NK-92 treated with Interleukin-12 subunit alpha and Interleukin-12 subunit beta, amount 100 ng/mL, for 24 hours (cell line): ENCODE measurements at places on chromosomes 12 and 14.
A peak's percentile ranks its signal among the peaks of the same experiment; 100 is the strongest.

GRCh38 chr12:122560138-122560537 is 33.1 kb downstream of the KNTC1 start:
- DNase-seq: no peak

GRCh38 chr14:22505697-22506377 is 83.2 kb downstream of the DAD1 start:
- DNase-seq: no peak

DNA sequence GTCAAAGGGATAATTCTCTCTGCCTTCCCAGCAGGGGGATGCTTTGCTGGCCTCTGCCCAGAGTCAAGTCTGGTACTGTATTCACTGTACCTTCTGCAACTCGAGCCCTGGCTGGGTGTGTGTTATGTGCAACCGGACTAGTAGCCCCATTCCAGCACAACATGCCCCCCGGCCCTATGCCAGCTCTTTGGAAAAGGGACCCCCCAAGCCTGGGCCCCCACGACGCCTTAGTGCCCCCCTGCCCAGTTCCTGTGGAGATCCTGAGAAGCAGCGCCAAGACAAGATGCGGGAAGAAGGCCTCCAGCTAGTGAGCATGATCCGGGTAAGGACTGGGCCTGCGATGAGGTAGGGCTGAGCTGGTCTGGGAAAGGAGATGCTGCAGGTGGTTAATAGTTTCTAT is 3.3 kb downstream of the RNF31 start:
- DNase-seq: no peak

DNA sequence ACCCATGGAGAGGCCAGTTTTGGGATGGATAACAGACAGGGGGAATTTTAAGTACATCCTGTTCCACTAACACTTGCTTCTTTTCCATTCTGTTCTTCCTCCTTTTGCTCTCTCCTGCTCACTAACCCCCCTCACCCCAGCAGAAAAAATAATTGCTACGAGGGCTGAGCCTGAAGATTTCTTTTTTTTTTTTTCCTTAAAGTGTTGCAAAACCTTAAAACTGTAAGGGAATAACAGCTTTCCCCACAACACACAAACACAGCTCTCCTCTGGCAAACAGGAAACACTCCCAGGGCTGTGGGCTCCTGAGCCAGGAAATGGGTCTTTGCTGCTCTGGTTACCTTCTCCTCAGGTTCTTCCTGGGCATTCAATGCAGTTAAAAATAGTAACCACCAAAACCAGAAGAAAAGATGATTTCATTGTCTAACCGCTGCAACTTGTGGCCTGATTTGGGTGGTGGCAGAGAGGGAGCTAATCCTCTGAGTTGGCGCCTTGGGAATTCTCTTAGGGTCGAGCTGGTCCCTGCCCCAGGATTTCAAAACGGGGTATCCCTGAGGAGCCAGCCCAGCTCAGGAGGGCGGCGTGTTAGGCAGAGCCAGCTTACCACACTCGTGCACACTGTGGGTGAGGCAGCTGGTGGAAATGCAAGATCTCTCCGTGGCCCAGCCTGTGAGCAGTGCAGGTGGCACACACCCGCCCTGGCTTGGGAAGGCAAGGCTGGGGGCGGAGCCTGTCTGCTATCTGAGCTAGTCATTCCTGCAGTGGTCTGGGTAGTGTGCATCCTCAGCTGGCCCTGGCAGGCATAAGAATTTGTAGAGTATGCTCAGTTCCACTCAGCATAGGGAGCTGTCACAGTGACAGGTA is 17.1 kb upstream of the EMP1 start:
- peak; percentile 6 for DNase-seq

DNA sequence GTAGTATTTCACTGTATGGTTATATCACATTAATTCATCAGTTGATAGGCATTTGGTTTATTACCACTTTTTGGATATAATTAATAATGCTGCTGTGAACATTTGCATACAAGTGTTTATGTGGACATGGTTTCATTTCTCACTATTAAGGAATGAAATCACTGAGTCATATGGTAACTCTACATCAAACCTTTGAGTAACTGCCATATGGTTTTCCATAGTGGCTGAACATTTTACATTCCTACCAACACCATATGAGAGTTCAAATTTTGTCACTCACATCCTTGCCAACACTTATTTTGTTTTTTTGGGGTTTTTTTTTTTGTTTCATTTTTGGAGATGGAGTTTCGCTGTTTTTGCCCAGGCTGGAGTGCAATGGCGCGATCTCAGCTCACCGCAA is 30.2 kb upstream of the EAPP start:
- DNase-seq: no peak

GRCh38 chr14:21262410-21262809 is 6.8 kb downstream of the HNRNPC start:
- no peak for DNase-seq

DNA sequence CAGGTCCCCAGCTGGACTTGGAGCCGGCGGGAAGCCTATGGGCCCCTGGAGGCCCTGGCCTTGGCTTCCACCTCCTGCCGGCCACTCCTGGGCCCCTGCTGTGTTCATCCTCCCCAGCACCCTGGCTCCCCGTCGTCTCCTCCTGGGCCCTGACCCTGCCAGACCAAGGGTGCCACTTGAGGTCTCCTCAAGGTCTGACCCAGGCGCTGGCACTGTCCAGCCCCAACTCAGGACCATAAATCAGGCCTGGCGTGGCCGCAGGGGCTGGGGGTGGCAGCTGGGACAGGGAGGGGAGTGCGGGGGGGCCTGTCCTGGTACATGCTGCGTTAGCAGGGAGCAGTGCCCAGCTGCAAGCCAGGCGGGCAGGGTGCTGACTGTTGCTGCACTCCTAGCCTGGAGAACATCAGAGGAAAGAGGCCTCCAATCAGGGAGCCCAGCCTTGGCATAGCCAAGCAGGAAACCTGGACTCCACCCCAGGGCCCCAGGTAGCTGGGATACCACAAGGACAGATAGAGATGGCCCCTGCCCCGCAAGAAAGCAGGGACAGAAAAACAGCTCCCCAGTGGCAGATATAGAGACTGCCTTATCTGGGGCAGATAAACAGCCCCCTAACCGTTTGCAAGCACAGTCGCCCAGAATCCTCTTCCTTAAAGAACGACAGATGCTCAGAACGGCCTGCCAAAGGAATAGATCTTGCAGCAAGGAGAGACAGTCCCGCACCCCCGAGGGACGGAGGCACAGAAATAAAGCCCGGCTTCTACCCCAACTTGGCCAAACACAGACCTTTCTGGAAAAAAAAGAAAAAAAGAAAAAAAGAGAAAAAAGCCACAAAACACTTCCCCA is 6.5 kb upstream of the ATG101 start:
- DNase-seq: no peak

DNA sequence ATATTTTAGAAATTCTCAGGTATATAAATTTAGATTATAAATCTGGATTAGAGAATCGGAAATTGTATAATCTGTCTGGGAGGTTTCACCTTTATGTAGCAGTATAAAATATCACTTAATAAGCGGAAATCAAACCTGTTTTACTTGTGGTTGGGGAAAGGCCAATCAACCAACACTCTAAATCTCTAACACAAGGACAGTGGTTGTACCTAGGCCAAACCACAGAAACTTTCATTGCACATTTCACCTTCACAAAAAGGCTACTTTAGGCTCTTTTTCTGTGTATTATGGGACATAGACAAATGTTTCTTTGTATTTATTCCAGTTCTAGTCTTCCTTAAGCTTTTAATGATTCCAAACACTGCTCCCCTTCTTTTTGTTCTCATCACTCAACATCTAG is 19.8 kb downstream of the ERH start:
- no peak for DNase-seq

GRCh38 chr12:86550218-86551145 is 294.3 kb upstream of the MGAT4C start:
- no peak for DNase-seq

- DNase-seq: no peak
Observed at GRCh38 chr14:58106446-58106845, 45.6 kb downstream of the ARMH4 start.

DNA sequence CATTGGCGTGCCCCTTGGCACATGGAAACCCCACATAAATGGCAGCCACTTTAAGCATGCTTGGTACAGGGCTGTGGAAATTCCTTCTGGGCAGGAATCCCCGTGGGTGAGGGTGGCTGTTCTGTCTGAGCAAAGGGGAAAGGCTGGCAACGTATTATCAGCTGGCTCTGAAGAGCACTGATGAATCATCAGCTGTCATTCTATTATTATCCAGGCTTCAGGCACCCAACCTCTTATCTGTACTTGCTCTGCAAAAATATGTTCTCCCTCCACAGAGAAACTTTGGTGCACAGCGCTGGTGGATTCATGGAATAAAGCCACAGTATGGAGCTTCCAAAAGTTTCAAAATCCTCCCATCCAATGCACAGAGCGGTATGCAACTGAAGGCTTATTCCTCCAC is 167.1 kb downstream of the TBX5 start:
- no peak for DNase-seq

GRCh38 chr14:88321692-88322503 is 1.2 kb downstream of the KCNK10 start:
- no peak for DNase-seq

- DNase-seq: peak; percentile 63
Observed at GRCh38 chr12:108616941-108617858, 16.5 kb downstream of the SELPLG start.

- DNase-seq: no peak
Observed at GRCh38 chr14:28770630-28771029, 4.0 kb downstream of the FOXG1 start.
